ENCODE measurements at places on chromosomes 11 and 22.

DNA sequence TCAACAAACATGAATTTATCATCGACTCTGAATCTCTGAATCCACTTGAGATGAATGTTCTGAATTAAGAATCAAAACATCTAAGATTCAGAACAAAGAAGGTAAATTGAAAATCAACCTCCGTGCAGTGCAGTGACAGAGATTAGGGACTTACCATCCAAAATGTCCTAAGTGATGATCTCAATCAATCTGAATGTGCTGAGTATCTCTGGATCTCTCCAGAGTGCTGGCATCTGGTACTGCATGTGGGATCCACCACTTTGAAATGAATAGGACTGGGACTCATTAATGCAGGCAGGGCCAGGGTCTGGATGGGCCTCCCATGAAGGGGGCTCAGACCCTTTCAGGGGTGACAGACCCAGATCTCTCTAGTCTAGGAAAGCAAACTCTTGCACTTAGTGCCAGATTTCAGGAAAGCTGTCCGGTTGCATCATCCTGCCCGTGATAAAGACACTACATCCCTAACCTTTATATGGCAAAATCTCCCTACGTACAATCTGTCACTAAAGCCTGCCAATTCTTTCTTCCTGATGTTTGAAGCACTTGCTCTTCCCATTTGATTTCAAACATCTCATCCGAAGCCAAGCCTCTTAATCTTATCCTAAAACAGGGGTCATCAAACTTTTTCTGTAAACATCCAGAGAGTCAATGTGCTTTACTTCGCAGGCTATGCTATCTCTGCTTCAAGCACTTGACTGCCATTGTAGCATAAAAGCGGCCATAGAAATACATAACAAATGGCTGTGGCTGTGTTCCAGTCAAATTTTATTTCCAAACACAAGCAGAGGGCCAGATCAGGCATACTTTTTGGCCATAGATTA, 263.3 kb downstream of the LARGE1 start:
- no peak for DNase-seq

GRCh38 chr11:128290106-128290840, 297.1 kb downstream of the ETS1 start:
- peak; percentile 14 for DNase-seq

- peak; percentile 81 for DNase-seq
These were observed 3.0 kb upstream of the MYBPC3 start for GRCh38 chr11:47355283-47356128.

GRCh38 chr11:64032050-64032449, 3.7 kb upstream of the FLRT1 start:
- no peak for DNase-seq

GRCh38 chr11:46026606-46027293, 94.5 kb downstream of the PHF21A start:
- DNase-seq, result no peak

GRCh38 chr11:44223238-44223637, 86.7 kb downstream of the ALX4 start:
- DNase-seq, result no peak

DNA sequence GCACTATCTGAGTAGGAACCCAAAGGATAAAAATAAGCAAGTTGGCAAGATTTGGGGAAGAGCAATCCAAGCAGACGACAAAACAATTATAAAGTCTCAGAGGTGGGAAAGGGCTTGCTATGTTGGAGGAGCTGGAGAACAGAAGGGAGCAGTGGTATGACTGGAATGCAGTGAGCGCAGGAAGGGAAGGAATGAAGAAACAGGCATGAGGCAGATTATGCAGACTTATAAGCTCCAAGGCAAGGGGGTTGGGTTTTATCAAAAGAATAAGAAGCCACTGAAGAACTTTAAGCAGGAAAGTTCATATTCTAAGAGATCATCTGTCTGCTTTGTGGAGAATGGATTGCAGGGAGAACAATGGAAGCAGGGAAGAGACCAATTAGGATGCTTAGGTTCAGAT, 31.7 kb downstream of the PGM2L1 start:
- no peak for DNase-seq

- DNase-seq, result no peak
These were observed 85.1 kb downstream of the PHF21B start for GRCh38 chr22:44924710-44925109.
